Coronary artery (tissue), 2 donors: ENCODE measurements at places on chromosomes 5 and 9.

DNA sequence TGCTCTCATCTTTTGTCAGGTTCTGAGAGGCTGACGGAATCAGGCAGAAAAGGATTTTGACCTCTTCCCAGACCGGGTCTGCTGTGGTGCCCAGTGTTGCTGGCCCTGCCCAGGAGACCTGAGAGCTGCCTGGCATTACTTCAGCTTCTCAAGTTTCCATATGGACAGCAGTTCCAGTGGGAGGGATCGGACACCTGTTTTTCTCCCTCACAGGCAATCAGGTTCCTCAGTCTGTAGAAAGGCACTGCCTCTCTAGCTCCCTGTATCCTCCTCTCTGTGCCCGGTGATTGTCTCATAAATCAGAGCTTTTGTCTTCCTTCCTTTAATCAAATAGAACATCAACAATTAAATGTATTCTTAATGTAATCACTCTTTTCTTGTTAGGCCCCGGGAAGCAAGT is 198.7 kb downstream of the SEMA6A start:
- DNase-seq: no peak

GRCh38 chr9:97954550-97954989 is 16.6 kb upstream of the HEMGN start:
- DNase-seq: no peak

DNA sequence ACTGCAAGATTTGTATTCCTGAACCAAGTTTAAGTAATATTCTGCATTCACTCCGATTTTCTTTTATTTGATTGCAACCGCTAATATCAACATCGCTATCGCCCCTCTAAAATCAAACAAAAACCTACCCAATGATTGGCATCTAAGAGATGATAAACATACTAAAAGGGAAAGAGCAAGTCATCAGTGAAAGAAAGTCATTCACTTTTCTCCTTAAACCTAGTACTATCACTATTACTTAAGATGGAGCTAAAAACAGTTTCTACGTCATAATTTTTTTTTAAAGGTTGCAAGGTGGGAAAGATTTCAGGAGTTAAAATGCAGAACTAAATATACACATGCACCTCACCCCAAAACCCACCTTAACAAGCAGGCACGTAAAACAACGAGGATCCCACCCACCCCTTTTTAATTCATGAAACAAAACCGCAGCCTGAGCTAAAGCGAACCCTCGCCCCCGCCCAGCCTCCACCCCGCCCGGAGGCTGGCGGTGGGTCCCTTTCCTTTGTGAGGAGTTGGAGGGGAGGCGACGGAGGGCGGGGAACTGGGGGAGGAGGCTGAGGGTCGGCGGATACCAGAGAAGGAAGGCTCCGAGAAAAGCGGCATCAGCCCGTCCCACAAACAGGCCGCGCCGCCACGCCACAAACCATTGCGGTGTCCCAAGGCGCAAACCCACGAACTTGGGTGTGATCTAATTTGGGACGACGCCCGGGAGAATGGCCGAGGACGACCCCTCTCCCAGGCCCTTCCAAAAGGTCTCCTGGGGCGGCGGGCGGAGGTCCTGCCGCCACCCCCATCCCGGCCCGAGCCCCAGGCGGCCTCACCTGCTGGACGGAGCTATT is 861 bp downstream of the UBQLN1 start:
- DNase-seq: peak; percentile 74

- no peak for DNase-seq
These were observed 128.1 kb upstream of the NUDT12 start for GRCh38 chr5:103690676-103691075.

DNA sequence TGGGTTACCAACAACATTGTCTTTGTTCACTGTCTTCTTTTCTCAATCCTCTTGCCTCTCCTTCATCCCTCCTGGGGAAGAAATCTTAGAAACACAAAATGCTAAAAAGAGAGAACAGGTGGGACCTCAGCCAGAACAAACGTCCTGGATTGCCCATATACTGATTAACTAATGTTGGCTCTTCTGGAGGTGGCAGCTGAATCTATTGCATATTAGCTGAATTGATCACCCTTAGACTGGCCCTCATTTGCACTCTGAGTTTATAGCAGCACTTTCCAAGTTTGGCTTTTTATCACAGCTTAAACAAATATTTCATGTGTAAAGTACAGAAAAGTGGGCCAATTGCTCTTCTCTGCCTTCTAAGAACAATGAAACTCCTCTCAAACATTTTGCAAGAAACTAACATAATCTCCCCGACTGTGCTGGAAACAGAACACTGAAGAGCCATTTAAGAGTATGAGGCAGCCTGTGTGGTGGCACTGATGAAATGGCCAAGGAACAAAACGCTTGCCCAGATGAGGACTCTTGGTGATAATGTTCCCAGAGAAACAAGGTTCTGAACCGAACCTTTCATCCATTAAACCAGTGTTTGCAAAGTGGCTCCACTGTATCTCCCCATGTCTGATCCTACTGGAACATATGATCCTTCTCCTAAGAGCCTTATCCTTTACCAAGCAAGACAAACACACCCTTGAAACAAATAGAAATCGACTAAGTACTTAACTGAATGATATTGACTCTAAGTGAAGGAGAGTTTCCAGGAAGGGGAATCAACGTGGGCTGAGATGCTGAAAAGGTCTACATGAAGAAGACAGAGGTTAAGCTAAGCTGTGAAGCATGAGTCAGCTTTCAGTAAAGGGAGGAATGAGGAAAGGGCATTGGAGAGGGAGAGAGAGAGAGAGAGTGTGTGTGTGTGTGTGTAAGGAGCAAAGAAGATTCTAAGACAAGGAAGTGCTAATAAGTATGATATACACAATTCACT is 83.2 kb upstream of the LIFR start:
- DNase-seq: no peak

- DNase-seq: no peak
These were observed 1173.4 kb upstream of the ACO1 start for GRCh38 chr9:31210978-31211570.

DNA sequence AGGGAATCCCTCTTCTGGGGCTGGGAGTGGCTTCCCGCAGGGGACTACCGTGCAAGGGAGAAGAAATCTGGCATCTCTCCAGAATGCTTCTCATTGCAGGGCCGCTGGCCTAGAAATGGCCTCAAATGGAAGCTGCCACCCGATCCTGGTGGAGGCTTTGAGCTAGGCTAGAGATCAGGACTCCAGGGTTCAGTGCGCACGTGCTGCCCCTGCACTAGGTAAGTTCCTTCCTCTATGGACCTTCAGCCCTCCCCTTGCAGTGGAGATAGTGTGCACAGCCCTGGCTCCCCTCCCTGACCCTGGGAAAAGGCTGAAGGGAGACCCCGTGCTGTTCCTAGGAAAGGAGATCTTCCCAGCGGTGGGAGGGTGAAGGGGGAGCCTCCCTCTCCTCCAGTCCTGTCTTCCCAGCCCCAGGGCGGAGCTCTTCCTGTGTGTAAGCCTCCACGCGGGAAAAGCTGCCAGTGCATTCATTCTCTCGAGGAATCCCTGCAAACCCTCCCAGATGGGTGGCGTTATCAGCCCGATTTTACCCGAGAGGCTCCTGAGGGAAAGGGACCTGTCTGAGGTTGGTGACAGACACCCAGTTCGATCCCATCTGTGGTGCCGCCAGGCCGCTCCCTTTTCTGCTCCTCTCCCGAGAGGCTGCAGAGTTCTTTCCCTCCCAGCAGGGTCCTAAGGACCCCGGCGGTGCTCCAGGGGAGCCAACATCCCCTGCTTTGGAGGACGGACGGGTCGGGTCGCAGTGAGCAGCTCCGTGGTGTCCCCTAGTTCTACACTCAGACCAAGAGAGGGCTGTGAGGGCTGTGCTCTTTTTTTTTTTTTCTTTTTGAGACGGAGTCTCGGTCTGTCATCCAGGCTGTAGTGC is 1.4 kb upstream of the CERCAM start:
- DNase-seq: no peak

DNA sequence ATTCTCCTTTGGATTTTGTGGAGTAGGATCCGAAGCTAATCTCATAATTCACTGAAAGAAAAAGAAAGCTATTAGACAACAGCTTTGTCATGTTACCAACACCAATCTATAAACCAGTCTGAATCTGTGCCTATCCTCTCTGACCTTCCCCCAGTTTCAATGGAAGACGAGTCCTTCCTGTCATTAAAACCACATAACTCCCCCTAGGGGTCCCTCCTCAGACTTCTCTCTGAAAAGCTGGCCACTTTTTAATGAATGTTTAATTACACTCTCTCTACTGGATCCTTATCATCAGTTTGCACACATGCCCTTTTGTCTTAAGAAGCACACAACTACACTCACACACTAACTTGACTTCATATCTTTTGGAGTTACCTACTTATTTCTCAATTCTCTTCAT is 98.0 kb upstream of the TSLP start:
- DNase-seq: no peak

GRCh38 chr9:130410443-130410842 is 34.3 kb upstream of the ASS1 start:
- no peak for DNase-seq

- no peak for DNase-seq
These were observed 76.5 kb downstream of the SH3PXD2B start for GRCh38 chr5:172377856-172378255.

DNA sequence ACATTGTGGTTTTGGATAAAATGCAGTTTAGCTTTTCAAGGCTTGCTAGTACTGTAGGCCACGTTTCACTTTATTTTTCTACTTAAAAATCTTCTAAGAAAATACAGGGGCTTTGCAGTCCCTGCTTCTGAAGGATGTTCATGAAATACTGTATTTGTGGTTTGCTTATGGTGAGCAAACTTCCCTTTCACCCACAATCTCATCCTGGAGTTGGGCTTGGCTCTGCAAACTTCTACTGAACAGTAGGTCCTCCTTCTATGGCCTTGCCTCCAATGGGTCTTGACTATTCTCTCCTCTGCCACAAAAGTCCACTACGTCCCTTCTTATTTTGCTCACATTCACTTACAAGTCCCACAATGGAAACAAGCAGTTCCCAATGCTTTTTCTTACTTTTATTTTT is 502.7 kb upstream of the KLF4 start:
- no peak for DNase-seq

GRCh38 chr9:101018467-101018866 is 10.1 kb upstream of the PLPPR1 start:
- no peak for DNase-seq

- DNase-seq: no peak
These were observed 175.8 kb downstream of the RAPGEF6 start for GRCh38 chr5:131459216-131459615.

- no peak for DNase-seq
These were observed 281.3 kb upstream of the CLINT1 start for GRCh38 chr5:158140120-158140731.

GRCh38 chr9:123167474-123167873 is 100.9 kb downstream of the STRBP start:
- DNase-seq: no peak

GRCh38 chr9:137053944-137054931 is at the start of gene ENTPD2:
Gene ENTPD2, minus strand, starts transcription at chr9:137054061. Its CDS starts 64 bp downstream, at chr9:137053997.
- DNase-seq: no peak

- no peak for DNase-seq
These were observed 1293.7 kb upstream of the C9orf72 start for GRCh38 chr9:28866951-28867350.
